ENCODE measurements at places on chromosomes 16 and 17.

DNA sequence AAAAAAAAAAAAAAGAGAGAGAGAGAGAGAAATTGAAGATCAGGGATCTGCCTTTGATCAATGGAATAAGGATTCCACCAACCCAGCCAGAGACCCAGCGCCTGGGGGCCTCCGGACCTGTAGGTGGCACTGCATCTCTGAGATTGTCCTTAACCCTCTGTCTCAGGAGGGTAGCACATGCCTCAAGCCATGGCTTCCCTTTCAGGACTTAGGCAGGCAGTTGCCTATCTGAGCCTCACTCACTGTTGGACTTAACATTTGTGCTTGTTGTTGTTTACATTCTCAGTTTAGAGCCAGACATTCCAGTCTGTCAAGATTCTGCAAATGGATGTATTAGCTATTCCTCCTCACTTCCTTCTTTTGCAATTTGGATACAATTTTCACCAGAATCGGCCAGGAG is 5.1 kb upstream of the SCNN1B start:
- DNase-seq: no peak

DNA sequence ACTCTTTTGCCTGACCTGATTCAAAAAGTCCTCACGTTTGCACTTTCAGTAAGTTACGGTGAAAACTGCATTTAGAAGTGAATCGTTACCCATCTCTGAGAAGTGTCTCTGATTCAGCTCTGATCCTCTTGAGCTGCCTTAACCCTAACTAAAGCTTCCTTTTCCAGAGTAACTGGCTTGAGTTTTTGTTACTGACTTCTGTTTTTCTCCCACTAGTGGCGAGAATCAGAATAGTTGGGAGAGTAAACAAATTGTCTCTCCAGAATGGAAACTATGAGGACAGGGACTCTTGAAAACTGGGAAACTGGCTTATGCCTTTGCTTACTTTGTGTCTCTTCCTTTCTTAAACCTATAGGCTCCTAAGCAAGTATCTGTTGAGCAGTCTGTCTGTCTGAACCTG is 31.3 kb upstream of the KPNB1 start:
- DNase-seq: no peak

DNA sequence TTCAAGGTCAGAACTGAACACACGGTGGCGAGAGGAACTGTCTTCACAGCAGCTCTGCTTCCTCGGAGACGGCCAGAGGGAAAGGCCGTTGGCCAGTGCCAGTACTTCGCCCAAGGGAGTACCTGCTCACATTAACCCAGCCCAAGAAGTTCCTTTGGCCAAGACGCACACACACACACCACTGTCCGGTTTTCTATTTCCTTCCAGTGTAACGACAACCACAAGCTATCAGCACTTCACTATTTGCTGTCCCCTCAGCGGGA is 744 bp upstream of the GGNBP2 start:
- DNase-seq: no peak

DNA sequence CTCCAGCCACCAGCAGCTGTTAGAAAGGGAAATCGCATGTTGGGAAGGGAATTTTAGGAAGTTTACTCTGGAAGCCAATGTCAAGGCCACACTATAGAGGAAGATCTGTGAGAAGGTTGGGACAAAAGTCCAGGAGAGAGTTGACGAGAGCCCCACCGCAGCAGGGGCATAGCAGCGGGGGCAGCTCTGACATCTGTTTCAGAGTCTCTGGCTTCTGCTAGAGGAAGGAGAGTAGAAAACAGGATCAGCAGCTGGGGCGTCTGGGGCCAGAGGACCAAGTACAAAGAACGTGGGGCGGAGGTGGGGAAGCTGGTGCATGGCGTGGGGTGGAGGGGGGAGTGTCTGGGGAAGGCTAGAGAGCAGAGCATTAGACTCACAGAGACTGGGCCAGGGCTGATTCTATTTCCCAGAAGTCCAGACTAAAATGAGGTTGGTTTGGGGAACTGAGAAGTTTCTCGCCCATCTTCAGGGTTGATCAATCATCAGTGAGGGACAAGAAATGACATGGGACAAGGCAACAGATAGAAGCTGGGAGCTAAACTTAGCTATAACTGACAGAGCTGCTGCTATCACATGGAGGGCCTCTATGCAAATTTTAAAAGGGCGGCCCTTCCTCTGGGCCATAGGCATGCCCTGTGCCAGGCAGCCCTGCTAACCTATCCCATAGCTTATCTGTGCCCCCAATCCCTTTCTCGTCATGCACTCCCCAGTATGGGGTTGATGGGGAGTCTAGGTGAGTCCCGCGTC is 1.2 kb downstream of the RABEP2 start:
- DNase-seq: no peak

- no peak for DNase-seq
Observed at GRCh38 chr17:82241183-82241925, 12.5 kb downstream of the SLC16A3 start.

DNA sequence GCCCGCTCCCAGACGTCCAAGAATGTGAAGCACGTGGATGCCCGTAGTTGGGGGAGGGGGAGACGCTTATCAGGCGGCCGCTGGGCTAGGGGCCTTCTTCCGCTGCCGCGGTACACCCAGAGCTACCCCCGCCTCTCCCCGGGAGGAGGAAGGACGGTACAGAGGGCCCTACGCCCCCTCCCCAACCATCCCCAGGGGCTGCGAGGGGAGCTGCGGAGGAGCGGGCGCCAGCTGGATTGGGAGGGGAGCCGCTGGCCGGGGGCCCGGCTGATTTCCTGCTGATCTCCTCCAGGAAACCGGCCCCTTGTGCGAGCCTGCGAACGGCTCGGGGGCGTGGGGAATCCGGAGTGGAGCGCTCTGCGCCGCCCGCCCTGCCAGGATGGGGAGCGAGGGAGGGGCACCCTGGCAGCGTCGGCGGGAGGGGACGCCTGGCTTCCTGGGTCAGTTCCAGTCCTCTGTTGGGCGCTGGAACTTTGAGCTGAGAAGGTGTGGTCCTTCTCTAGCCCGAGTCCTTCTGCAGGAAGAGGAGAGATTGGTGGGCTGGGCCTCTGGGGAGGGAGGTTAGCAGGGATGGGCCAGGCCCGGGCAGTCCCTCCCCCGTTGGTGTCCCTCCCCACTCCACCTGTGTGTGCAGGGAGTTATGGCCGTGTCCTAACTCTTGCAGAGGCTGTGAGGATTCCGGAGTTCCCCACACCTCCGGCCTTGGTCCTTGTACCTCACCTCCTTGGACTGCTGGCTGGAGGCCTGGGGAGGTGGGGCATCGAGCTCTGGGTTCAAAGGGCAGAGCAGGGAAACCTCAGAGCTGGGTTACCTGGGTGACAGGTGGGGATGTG is 19.2 kb downstream of the GJD3 start:
- no peak for DNase-seq

GRCh38 chr17:37701496-37701898 is 43.4 kb downstream of the HNF1B start:
- DNase-seq: no peak

DNA sequence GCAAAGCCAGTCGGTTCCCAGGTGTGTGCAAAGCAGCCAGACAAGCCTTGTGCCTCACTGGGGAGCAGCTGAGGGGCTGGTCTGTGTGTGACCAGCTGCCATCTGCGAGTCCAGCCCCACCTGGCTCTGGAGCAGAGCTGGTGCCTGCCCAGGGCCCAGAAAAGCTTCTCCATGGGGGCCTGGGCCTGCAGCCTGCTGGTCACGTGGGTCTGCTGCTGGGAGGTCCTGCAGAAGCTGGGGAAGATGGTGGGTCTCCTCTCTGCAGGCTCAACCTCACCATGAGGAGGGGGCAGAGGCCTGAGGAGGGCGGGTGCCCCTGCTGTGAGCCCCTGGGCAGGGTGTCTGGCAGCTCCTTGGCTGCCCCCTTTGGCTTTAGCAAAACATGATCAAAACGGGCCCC is 71.9 kb downstream of the ENGASE start:
- no peak for DNase-seq

Data from cortex of kidney (tissue), 1 donor.